Mammary epithelial cell (primary cell): ENCODE measurements at places on chromosomes 6 and 20. TPM values are rescaled to one million over a fixed set of nuclear protein-coding genes. Genes with fewer than 3 reads are reported as not detected.
A peak's percentile ranks its signal among the peaks of the same experiment; 100 is the strongest.

DNA sequence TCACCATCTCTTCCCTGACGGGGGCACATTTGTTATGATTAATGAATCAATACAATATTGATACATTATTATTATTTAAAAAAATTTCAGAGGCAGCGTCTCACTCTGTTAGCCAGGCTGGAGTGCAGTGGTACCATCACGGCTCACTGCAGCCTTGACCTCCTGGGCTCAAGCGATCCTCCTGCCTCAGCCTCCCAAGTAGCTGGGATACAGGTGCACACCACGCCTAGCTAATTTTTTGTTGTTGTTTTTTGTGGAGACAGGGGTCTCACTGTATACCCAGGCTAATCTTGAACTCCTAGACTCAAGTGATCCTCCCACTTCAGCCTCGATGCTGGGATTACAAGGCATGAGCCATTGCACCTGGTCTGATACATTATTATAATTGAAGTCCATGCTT, 4.9 kb upstream of the SRC start:
- DNase-seq: no peak

GRCh38 chr6:139376604-139377218, 2.3 kb upstream of the CITED2 start:
- peak; percentile 58 for DNase-seq

- DNase-seq: peak; percentile 76
These were observed 28.4 kb downstream of the SYNDIG1 start for GRCh38 chr20:24497851-24498250.

- DNase-seq: no peak
These were observed 12.2 kb downstream of the ESF1 start for GRCh38 chr20:13772529-13772928.

The MOG gene
- not detected in 2 replicates for total RNA-seq

DNA sequence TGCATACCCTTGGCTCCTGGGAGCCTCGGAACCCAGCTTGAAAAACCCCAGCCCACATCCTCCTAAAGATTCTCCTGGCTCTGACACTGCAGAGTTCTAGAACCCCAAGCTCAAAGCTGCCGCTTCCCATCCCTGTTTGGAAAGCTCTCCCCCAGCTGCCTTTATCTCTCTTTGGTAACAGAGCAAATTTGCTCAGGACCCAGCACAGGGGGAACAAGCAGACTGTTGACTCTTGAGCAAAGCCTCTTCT, 38.9 kb downstream of the HNF4A start:
- DNase-seq: no peak

GRCh38 chr6:169665289-169665688, 36.5 kb downstream of the WDR27 start:
- peak; percentile 86 for DNase-seq

DNA sequence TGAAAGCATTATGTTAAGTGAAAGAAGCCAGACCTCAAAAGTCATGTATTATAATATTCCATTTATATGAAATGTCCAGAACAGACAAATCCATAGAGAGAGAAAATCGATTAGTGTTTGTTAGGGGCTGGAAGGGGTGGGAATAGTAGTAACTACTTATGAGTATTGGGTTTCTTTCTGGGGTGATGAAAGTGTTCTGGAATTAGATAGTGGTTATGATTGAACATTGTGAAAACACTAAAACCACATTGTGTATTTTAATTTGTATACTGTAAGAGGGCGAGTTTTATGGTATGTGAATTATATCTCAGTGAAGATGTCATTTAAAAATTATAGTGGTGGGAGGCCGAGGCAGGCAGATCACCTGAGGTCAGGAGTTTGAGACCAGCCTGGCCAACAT, 52.0 kb upstream of the KIF13A start:
- no peak for DNase-seq

DNA sequence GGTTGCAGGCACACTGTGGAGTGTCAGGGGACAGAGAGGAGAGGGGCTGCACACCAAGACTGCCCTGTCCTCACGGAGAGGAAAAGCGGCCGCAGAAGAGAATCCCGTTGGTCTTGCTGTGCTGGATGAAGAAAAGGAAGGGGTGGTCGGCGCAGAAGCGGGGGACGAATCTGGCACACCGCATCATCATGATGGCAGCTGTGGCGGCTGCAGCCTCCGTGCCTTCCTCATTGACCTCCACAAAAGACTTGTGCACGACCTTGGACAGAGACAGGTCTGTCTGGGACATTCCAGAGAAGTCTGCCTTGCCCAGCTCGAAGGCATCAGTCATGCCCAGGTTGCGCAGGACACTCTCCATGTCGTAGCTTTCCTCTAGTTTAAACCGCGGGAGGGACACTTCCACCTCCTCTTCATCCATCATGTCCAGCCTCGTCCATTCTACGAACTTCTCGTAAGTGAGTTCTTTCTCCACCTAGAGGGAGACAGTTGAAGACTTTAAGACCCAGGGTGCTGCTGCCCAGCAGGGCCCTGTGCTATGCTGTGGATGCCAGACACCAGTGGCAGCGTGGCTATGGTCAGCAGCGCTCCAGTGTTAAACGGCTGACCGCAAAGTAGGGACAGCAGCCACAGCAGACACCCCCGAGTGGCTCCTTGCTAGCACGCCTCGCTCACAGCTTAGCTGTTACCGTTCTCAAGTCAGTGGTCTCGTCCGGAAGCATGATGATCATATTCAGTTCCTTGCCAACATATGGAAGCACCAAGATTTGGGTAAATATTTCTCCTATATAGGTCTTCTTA, 22.9 kb downstream of the SERPINB6 start:
- no peak for DNase-seq

The NPEPL1 gene
- 17.0 TPM for total RNA-seq

- peak; percentile 80 for DNase-seq
These were observed 44.5 kb upstream of the STMND1 start for GRCh38 chr6:17057322-17057721.

DNA sequence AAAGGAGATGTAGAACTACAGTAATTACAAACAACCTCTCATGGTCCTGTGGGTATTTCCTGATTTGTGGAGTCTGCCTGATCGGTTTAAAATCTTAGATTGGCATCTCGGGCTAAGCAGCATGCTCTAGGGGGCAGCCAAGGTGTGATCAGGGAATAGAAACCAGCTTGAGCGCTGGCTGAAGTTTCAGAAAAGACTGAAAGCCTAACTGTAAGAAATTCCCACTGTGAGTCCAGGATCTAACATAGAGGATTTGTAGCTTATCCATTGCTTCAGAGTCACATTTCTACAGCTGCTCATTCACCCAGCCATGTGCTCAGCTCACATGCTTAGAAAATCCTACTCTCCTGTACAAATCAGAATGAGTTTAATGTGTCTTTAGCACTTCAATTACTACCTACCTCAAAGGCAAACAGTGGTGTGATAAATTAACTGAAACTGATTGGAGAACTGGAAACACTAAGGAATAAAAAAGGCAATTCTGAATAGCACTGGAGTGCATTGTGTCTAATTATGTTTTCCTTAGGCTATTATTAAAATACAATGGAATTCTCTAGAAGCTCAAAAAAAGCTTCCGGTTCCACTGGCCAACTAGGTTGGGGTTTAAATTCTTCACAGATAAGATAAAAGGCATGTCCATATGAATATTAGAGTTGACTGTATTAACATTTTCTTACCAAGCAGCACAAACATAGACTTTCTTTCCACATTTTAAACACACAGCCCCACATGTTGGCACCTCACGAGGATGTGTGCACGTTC, 73.8 kb upstream of the MPC1 start:
- DNase-seq: no peak

The SAPCD1 gene
- 0.33 TPM for total RNA-seq

DNA sequence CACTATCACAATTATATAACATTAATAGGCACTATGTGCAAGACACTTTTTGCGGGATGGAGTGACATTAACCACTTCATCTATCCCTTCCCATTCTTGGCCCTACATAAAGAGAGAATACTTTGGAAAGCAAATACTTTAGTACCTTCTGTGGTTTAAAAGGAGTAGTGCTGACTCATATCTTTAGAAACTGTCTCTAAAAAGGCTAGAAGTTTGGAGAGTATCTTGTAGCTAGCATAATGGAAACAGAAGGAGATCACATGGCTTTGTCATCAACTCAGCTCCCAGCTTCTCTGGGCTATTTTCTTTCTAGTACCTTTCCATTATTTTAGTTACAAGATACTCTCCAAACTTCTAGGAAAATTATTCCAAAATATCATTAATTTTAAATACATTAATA, 157.5 kb downstream of the ADGRG6 start:
- peak; percentile 13 for DNase-seq

The WFDC10B gene
- total RNA-seq: not detected
